ENCODE measurements at places on chromosomes 3 and 15.
A peak's percentile ranks its signal among the peaks of the same experiment; 100 is the strongest.

DNA sequence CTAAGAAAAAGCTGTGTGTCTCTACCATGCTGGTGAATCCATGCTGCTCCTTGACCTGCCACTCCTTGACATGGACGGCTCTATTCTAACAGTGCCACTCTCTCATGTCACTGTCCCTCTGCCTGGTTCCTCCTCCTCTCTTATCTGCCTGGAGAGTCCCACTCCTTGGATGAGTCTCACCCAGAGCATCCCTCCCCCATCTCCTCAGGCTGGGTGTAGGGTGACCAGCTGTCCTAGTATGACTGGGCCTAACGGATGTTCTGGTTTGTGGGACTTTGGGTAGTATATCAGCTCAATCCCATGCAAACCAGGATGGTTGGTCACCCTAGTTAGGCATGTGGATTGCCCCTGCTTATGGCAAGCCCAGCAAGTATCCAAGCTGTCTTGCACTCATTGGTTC lies 54.3 kb downstream of the LIPC start:
- no peak for DNase-seq

DNA sequence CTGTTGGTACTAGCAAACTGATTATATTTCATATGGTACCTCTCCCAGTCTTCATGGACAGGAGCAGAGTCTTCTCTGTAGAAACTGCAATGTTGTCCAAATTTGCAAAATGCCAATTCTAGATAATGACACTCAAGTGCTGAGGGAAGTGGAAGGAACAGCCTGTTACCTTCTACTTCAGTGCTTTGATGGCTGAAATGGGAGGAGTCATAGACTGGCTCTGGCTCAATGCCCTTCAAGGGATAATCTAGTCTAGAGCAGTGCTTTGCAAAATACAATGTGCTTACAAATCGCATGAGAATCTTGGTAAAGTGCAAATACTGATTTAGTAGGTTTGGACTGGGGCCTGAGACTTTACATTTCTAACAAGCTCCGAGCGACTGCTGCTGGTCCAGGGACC lies 51.7 kb upstream of the ACP3 start:
- no peak for DNase-seq

DNA sequence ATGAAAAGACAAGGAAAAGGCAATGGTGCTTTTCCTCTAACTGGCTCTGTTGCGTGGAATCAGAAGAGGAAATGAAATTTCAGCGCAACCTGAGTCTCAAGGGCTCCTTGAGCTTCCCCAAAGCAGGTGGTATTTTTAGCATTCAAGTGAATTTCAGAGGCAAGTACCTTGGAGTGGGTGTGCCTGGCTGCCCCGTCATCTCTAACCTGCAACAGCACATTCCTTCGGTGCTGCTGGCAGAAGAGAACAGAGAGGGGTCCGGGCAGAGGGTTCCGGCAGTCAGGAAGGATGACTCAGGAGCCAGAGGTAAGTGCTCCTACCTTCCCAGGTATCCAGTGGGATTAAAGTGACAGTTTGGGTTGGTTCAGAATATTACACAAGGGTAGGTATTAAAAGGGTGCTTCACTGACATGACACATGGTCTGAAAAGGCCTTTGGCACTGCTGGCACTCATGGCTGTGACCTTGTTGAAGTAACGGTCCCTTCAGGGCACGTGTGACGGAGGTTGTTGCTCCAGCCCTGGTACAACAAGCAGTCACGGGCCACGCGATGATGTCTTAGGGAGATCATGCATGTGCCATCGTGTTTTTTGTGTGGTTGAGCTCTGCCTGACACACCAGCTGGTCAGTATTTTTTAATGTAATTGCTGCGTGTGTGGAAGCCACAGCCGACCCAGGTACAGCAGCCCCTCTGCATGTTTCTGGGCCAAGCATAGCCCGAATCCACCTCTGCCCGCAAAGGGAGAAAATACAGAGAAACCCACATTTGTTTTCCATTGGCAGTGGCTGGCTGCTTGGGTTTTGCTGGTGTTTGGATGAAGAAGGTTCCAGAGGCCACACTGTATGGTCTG lies 75.7 kb downstream of the LRRK1 start:
- DNase-seq: no peak

DNA sequence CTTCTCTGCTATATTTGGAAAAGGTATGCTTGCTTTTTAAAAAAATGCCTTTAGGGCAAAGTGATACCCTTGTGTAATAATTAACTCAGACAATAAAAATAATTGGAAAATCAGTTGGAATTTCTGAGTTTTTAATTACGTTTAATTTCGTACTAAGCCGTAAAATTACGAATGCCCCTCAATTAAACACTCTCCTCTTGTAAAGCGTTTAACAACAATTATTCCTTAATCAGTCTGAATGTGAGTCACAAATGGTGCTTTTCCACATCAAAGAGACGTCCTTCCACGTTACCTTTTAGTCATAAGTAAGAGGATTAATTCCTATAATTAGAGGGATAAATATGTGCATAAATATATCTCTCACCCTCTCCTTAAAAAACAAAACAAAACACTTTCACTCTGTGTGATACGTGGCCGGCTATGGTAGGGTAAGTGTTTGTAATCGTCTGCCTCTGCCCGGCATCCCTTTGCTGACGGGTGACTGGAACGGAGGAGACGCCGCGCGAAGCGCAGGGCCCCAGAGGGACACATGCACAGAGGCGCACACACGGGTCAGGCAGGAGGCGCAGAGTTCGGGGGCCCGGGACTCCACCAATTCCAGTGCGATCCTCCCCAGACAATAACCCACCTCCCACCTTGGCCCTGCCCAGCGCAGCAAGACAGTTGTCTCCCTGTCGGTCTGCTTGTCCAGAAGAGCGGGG lies 9.7 kb upstream of the MEIS2 start:
- DNase-seq: no peak

DNA sequence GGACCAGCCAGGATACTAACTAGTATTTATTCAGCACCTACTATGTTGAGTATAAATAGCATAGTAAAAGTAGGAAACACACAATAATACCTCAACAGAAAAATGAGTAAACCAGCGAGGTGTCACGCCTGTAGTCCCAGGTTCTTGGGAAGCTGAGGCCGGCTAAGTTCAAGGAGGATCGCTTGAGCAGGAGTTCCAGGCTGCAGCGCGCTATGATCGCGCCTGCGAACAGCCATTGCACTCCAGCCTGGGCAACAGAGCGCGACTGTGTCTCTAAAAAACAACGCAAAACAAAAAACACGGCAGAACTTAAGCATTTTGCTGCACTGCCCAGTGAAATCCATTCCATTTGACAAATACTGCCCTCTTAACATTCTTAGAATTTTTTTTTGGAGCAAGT lies 1.3 kb upstream of the DENND6A start:
- no peak for DNase-seq

- DNase-seq: no peak
Observed at GRCh38 chr3:59762941-59763340, 713.1 kb upstream of the CFAP20DC start.

DNA sequence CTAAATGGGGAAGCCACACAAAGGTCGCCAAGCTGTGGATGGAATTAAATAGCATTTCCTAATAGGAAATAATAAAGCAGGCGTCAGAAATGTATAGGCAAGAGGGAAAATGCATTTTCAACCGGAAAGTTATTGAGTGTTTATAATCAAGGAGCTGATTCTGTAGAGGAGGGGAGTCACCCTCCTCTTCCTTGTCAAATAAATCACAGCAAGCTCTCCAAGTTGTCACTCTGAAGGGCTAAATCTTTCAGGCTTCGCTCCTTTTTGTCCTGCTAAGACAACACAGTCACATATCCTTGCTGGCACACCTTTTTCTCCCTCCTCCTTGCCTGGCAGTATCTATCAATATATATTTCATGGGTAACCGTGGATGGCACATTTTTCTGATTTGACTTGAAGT lies 338.4 kb downstream of the SATB1 start:
- no peak for DNase-seq

GRCh38 chr3:185717121-185717520 lies 107.7 kb downstream of the IGF2BP2 start:
- DNase-seq: peak; percentile 68

DNA sequence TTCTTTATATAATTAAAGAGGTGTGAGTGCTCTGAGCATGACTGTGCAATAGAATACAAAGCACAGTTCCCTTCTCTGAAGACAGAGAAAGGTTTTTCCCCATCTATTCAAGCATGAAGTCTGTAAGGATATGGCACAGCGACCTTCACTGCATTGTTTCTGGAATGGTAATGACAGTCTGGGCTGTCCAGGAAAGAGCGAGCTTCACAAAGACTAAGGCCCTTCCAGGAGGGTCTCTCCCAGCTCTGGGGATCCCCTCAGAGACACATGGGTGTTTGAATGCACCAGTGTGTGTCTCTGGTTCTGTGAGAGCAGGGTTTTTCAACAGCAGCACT lies 179.9 kb upstream of the NR2E3 start:
- no peak for DNase-seq

GRCh38 chr3:139317660-139318430 lies 26.0 kb upstream of the MRPS22 start:
- DNase-seq: no peak

GRCh38 chr15:64566629-64567427 lies 106.5 kb downstream of the ZNF609 start:
- no peak for DNase-seq

DNA sequence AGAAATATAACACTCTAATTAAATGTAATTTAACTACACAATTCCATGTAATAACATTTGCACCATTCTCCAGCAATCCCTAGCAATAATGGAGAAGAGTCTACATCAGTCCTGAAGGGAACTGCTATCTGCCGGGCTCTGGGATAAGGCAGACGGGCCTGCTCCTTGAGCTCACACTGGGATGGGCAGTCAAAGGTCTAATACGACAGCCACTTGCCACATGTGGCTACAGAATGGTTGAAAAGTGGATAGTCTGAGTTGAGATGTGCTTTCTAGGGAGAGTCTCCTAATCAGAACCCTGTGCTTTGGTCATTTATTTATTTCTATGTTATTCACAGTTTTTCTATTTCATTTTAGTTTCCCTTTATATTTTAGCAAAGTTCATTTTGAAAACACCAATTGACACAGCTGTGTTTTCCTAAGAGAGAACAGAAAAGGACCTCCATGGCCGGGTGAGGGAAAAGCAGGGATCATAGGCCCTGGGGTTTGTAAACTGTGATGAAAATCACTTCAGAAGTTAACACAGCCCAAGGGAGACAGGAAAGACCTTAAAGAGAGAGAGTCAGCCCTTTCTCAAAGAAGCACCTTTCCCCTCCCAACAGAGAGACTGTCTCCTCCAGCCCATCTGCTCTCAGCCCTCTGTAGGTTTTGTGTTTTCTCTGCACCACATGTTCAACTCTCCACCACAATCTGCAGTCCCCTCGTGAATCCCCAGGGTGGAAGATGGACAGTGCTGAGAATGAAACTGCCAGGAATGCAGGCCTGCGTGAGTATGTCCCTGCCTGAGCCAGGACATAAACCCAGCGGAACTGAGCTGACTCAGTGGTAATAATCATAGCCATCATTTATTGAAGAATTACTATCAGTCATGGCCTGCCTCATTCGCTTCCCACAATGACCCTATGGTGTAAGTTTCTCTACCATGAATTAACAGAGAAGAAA lies 11.6 kb downstream of the FSIP1 start:
- peak; percentile 90 for DNase-seq

GRCh38 chr3:185328324-185329004 lies 34.5 kb upstream of the MAP3K13 start:
- no peak for DNase-seq

GRCh38 chr15:74858369-74858740 lies 14.8 kb downstream of the SCAMP2 start:
- DNase-seq: no peak

DNA sequence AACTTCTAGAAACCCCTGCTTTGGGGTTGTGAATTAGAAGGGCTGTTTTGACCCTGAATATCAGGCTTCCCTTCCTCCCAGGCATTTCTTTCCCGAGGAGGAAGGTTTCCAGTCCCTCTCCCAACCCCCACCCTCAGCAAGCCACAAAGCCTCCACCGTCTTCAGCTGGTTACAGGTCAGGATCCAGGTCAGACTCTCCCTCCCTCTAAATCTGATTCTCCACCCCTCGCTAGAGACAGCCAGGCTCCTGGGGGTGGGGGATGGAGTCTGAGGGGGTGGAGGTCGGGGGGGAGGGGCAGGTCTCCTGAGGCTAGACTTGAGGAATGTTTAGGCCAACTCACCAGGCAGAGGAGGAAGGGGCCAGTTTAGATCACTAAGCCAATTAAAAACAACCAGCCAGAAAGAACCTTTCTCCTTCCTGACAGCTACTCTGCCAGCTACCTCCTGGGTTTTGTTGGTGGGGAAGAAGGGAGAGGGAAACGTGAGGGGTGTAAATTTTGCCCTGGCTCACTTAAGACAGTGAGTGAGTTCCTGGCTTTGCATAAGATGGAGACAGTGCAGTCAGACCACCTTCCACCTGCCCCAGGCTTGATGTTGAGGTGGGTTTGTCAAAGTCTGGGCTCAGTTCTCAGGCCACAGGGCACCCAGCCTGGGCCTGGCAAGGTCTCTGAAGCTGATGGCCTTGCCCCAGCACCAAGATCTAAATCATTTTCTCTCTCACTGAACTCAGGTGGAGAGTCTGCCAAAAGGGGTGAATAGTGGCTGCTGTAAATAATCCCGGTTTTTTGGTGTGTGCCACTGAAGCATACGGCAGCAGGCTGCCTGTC lies 19.5 kb downstream of the BMF start:
- DNase-seq: no peak

DNA sequence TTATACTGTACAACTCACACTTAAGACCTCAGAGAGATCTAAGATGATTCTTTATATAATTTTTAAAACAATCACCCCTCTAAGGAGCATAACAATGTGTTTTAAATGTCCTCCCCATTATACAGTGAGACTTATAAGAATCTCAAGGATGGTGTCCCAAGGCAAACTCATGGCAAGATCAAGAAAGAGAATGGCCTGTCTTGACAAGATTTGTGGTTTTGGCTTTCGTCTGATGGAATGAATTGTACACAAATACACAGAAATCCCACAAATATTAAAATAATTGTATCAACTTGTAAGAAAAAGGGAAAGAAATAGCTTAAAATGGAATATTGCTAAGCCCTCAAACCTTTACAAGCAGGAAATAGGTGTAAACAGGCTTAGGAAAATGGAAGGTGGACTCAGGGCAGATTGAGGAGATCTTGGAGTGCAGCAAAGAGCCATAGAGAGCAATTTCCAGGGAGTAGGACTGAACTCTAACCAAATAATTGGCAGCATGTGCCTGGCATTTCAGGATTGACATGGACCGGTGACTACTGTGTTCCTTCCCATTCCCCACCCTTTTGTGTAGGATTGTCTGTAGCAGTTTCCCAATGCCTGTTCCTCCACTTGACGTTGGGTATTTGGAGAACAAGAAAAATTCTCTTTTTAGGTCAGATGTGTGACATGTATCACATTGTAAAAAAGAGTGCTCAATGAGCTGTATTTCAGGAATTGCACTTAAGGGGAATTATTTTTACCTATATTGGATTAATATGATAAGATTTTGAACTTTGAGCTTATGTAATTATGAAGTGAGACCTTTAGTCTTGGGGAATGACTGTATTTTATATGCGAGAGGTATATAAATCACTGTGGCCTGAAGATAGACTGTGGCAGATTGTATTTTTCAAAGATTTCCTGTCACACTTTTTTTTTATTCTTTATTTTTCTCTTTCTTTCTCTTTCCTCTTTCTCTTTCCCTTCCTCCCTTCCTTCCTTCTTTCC lies 317.8 kb upstream of the SLITRK3 start:
- no peak for DNase-seq

GRCh38 chr3:133570937-133571320 lies 2.6 kb upstream of the CDV3 start:
- DNase-seq: no peak
